NCI-H187 treated with DMSO at 0.1 percent for 48 hours (cell line): ENCODE measurements at places on chromosomes 1 and 21.

GRCh38 chr1:187096689-187097088, 267.9 kb downstream of the PLA2G4A start:
- no peak for DNase-seq

DNA sequence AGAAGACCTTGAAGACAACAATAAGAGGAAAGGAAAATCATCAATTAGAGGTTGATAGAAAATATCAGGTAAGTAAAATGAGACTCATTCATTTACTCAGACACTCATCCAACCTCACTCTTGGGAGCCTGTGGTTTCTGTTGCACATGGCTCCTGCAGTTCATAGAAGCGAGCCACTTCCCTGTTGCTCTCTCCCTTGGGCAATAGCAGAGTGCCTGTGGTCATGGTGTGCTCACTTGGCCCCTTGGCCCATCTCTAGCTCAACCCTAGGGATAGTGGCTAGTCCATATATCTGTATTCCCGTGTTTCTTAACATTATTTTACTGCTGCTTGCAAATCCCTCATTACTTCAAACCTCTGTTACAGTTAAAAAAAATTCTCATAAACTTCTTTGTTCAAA, 368.6 kb downstream of the PTPRC start:
- DNase-seq, result no peak

- DNase-seq, result no peak
These were observed 1704.7 kb downstream of the KCNT2 start for GRCh38 chr1:194903524-194903923.

DNA sequence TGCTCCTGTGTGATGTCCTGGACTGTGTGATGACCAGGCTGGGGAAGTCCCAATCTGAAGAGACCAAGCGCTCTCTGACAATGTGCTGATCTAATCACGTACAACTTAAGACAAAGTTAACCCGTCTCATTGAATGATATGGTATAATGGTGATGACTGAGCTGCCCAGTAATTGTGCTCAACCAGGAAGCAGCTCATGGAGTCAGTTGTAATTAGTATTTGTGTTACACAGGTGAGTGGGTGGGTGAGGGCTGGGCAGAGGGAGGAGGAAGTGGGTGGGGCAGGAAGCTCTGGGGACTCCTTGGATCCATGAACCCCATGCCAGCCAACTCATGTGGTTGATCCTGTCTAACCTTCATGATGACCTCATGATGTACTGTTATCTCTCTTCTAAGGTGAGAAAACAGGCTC, 8.7 kb upstream of the ECE1 start:
- DNase-seq, result no peak

DNA sequence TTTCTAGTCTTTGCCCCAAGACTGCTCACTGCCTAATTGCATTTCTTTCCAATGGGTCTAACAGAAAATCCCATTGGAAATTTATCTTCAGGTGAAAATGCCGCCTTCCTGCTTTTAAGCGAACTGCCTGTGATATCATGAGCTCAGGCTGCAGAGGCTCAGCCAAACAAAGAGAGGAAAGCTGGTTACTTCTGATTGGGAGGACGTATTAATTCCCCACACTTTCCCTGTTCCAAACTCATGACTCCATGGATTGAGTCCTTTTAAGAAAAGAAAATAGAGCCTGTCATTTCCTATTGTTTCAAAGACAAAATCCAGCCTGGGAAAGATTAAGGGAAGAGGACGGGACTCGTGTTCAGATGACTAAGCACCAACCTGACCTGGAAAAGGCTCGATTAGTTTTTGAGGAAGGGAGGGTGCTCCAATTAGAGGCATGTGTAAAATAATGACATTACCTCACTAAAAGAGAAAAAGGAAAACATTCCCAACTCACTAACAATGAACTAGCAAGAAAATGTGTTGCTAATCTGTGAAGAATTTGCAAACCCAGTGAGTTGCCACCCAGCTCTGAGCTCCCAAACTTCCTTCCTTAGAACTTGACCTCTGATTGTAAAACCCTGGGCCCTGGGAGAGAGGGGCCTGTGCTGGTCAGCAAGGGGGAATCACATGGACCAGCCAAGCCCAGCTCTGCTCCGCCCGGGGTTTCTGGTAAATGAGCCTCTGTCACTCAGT, 61.2 kb downstream of the TCP10L start:
- DNase-seq, result no peak

DNA sequence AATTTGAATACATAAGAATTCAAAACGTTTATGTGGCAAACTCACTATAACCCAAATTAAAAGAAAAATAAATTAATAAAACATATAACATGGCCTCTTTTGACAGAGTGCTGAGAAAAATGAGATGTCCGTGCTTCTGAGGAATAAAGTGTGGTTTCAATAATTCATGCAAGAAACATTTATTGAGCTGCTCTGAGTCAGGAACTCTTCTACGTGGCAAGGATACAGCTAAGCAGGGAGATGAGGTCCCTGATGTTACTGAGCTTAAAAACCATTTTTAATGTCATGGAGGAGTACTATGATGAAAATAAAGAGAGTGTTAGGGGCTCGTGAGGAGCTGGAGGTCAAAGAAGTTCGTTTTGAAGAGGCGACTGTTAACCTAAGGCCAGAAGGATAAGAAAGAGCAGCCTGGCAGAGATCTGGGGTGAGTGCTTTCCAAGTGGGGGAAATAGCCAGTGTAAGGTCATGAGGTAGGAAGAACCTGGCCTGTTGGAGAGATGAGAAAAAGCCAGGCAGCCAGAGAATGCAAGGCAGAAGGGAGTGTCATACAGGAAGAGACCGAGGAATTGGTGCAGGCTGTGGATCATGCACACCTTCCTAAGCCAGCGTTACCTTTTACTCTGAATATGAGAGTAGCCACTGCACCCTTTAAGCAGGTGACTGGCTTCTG, 182.2 kb upstream of the DUSP10 start:
- no peak for DNase-seq

- DNase-seq, result no peak
These were observed 30.0 kb upstream of the LRRC8C start for GRCh38 chr1:89602871-89603404.

- no peak for DNase-seq
These were observed 21.3 kb downstream of the HMGCS2 start for GRCh38 chr1:119747451-119747850.

GRCh38 chr1:30872033-30872947, 36.3 kb downstream of the SDC3 start:
- DNase-seq, result no peak

- DNase-seq, result no peak
These were observed 1.0 kb upstream of the EPS15 start for GRCh38 chr1:51519865-51520699.
